ENCODE measurements at places on chromosomes 2 and 18.
A peak's percentile ranks its signal among the peaks of the same experiment; 100 is the strongest.

- DNase-seq: peak; percentile 19
These were observed 27.4 kb upstream of the SPR start for GRCh38 chr2:72859831-72860262.

DNA sequence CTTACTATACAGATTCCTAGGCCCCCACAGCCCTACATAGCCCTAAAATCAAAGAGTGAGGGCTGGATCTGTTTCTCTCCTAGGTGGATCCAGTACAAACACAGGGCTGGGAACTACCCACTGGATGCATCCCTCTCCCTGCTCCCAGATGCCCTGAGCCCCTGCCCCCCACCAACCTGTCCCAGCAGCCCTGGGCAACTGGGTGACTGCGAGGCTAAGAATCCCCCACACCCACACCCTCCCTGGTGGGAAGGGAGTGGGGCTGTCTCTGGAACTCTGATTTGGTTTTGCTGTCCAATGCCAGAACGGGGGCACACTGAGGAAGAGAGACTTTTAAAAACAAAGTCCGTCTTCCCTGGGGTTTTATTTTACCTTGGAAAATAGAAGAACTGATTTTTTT, 113.1 kb downstream of the SMAD7 start:
- no peak for DNase-seq

GRCh38 chr2:239098288-239098970, 250.5 kb downstream of the TWIST2 start:
- peak; percentile 7 for DNase-seq

GRCh38 chr2:15421753-15422152, 139.4 kb downstream of the NBAS start:
- DNase-seq: no peak

DNA sequence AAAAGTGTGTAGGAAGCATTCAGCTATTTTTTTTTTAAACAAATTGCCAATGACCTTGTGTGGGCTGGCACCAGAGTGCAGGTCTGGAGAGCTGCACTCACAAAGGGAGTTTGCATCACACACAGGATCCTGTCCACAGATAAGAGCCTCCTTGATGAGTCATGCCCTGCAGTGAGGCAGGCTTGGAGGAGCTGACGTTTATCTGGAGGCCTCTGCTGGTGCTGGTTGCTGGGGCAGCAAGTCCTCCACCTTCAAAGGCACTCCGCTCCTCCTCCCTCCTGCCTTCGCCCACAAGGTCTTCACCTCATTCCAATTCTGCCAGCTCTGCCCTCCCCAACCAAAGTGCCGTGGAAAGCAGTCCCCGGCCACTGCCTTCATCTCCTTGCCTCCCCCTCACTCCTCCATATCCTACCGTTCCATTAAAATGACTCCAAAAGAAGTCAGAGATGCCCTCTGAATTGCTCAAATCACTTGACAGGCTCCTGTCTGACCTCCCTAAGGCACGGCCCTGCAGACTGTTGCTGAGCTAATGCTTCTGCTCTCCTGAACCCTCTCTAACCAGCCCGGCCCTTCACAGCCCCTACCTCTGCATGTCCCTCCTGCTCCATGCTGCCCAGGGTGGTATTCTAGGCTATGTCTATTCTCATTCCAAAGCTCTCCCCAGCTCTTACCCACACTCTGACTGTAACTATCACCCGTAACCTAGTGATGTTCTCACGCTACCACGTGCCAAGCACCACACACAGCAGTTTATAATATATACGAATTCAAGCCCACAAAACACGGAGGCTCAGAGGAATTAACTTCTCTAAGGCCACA, 30.9 kb downstream of the LONRF2 start:
- peak; percentile 45 for DNase-seq

DNA sequence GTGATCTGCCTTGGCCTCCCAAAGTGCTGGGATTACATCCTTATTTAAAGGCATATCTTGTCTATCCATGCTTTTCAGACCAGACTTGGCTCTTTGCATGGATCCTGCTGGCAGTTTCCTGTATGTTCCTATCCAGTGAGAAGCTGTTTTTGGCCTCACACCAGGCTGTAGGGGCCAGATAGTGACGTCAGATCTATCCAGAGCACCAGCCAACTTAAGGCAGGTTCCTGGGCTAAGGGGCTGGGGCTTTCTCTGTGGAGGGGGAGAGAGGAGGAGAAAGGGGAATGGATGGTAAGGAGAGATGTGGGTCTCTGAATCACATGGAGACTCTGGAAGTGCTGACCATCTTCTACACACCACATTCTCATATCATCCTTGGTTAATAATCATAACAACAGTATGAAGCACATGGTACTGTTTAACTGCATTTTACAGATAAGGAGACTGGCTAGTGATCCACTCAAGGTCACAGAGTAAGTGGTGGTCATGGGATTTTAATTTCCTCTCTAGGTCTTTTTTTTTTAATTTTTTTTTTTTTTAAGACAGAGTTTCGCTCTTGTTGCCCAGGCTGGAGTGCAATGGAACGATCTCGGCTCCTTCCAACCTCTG, 2.0 kb upstream of the FAM117B start:
- DNase-seq: no peak

Data from stimulated activated CD8-positive, alpha-beta memory T cell treated with anti-CD3 and anti-CD28 coated beads, Interleukin-7, amount 100 ng/mL, for 4 hours (primary cell).